ENCODE measurements at places on chromosomes 7 and 10.

DNA sequence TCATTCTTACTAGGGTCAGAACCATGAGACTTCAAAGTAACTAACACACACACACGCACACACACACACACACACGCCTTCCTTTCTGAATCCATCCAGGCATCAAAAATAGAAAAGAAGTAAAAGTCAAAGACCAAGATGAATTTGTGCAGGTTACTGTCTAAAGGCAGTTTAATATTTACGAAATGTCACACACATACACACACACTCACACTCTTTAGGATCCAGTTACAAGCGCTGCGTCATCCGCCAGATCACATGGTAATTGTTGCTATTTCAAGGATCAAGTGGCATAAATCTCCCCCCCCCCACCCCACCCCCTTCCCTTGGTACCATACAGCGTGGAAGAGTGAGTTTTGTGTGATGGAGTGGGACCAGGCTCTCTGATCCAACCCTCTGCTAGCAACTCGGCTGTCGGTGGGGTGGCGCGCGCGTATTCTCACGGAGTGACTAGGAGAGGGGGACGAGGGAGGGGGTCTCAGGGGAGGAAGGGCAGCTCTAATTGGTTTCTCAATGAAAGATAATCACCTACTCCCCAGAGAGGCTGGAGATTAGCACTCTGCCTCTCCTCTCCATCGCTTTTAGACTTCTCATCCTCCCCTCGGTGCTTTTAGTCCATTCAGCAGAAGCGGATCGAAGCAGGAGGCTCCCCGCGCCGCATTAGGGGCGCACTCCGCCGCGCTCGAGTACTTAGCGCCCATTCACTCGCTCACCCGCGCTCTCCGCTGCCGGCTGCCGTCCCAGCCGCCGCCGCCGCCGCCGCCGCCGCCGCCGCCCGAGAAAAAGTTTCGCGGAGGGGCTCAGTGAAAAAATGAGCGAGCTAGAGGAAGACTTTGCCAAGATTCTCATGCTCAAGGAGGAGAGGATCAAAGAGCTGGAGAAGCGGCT is 83.5 kb upstream of the PRKG1 start:
- DNase-seq: no peak

- no peak for DNase-seq
Observed at GRCh38 chr7:136018104-136018503, 40.9 kb upstream of the MTPN start.

DNA sequence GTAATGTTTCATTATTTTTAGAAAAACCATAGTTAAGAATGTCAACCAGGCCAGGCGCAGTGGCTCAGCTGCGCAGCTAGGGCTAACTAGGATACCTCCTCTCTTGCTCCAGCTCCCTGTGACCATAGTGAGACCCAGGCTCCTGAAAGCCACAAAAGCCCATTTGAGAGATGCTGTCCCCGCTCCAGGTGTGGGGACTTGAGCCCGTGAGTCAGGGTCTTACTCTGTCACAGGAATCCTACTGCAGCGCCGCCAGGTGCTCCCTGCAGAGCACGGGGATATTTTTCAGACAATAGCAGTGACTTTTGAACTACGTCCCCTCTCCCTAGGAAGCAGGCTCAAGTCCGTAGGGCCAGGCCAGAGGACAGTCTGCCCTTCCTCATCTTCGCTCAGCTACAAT is 75.6 kb upstream of the NRBF2 start:
- no peak for DNase-seq

DNA sequence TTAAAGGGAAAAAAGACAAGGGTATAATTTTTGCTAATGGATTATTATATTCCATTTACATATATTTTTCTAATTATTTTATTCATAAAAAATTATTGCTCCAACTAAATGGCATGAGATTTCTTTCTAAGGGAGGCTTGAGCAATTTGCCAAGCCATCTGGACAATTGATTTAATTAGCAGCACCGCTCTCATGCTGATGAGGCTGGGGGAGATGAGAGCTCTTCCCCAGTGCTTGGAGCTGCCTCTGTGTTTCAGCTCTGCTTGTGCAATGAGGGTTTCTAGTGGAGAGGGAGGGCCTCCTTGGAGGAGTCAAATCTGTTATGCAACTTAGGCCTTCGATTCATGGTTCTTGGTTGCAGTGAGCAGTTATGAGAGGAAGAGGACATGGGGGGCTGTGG is 574.3 kb downstream of the TCERG1L start:
- DNase-seq: no peak

DNA sequence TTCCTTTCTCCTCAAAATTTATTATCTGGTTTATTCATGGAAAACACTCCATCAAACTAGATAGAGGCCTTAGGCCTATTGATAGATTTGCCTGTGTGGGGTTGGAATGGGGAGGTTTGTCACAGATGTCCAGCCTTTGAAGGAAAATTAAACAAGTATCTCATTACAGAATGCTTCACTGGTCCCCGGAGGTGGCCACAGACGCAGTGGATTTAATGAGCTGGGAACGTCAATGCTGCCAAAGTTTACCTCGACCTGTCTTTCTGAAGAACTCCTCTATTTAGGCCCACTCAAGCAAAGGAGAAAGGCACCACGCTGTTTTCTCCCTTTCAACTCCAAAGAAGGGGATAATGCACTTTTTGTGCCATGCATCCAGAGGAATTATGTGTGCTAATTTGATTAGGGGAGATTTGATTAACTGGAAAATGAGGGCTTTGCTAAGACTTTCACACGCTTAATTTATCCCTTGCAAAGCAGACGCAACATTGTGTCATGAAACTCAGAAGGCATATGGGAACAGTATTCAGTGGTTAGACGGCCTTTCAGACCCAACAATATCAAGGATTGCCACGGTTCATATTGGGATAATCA is 558.8 kb upstream of the GALNT17 start:
- DNase-seq: peak; percentile 58

DNA sequence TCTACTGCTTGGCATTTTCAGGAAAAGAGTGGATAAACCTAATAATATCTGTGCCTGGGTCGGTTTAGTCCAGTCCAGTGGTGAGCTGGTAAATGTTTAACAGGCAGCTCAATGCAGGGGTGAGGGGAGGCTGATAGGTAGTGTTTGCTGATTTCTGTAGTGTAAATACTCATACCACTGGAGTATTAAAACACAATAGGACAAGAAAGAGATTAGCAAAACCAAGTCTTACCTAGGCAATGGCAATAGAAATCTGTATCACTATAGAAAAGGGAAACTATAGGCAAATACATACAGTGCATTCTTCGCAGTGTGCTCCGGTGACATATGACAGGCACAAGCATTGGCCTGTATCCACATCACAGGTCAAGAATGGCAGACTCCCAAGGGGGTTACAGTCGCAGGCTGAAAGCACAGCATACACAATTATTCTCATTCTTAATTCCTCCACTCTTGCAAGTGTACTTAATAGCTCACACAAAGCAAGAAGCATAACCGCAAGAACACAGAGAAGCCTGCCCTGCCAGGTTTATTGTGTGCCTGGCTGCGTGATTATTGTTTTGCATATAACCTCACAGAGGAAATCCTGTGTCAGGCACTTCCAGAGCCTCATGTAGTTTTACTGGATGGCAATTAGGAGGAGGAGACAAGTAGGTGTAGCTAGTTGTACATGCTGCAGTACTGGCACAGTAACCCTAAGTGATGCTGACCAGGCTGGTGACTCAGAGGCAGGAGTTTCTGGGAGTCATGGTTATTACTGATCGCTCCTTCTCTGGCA is 35.0 kb downstream of the LAMB4 start:
- no peak for DNase-seq

- no peak for DNase-seq
Observed at GRCh38 chr10:28800144-28800543, 122.8 kb downstream of the BAMBI start.

DNA sequence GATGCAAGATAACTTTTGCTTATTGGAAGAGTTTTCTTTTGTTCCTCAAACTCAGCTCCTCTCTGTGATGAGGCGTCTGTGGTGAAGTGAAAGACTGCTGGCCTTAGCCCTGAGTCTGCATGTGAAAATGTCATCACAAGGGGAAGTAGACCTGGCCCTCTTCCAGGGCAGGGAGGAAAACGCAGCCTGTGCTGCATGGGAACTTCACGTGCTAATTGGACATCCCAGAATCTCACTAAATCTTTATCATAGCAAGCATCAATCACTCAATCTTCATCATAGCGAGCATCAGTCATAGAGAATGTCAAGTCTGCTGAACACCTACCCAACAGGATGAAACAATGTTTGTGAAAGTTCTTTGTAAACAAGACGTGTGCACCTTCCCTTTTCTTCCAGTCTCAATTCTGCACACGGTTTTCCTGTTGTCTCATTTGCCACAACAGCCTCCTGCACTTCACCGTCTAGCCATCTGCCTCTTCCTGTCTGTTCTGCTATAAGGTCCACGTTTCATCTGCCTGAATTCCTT is 314.6 kb downstream of the FRMD4A start:
- DNase-seq: no peak

GRCh38 chr7:65444205-65444842 is 70.7 kb downstream of the ZNF92 start:
- DNase-seq: no peak

- DNase-seq: peak; percentile 93
Observed at GRCh38 chr7:124085179-124085578, 52.3 kb upstream of the TMEM229A start.

DNA sequence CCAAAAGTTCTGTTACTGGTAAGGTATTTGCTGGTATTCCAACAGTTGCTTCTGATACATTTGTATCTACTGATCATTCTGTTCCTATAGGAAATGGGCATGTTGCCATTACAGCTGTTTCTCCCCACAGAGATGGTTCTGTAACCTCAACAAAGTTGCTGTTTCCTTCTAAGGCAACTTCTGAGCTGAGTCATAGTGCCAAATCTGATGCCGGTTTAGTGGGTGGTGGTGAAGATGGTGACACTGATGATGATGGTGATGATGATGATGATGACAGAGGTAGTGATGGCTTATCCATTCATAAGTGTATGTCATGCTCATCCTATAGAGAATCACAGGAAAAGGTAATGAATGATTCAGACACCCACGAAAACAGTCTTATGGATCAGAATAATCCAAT is 131.0 kb downstream of the AASS start:
- DNase-seq: no peak

DNA sequence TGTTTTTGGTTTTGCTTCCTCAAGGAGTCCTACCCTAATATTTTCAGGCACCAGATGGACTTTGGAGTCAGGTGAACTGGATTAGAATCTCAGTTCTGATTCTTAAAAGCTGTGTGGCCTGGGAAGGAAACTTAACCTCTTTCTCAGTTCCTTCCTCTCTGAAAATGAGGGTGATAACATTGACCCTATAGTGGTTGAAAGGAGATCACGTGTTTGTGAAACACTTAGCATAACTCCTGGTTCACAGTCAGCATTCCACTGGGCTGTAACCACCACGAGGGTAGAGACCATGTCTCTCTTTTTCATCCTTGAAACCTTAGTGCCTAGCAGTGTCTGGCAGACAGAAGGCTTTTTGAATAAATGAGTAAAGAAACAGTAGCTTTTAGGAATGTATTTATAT is 16.7 kb downstream of the LSMEM1 start:
- no peak for DNase-seq

DNA sequence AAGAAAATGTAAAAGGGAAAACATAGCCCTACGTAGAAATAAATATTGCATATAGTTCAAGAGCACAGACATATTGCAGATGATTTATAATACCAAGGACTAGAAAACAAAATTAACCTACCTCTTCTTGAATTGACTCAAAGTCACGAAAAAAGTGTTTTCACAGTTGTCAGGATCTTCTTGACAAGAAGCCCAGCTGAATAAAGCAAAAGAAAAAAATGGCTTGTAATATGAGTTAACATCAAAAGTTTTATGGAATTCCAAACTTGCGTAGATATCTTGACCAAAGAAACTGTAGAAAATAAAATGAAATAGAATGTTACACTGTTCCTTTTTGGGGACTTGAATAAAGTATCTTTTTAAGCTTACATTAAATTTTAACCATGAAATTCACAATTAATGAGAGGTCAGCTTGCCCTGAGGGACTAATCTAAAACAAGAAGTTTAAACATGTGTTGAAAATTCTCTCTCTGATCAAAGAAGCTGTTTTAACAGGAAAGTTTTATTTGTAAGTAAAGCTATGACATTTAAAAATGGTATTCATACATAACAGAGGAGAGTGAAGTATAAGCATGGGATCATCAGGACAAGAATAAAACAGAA is 133.1 kb upstream of the SEMA3C start:
- DNase-seq: no peak

- no peak for DNase-seq
Observed at GRCh38 chr10:30587522-30588031, 42.0 kb downstream of the LYZL2 start.

DNA sequence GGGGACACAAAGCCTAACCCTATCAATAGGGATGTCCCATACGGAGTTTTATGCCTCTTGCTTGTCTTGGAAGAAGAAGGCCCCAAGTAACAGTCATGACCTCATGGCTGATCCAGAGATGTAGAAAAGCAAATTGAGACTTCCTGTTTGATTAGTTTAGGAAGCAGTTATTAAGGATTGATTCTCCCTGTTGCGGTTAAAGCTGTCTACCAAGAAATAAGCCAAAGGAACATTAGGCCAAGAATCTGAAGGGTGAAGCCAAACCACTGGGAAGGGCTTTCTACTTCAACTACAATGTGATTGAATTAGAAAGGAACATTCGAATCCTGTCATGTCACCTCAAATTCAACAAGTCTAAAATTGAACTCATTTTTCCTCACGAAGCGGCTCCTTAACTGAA is 60.5 kb upstream of the AGBL3 start:
- DNase-seq: no peak

DNA sequence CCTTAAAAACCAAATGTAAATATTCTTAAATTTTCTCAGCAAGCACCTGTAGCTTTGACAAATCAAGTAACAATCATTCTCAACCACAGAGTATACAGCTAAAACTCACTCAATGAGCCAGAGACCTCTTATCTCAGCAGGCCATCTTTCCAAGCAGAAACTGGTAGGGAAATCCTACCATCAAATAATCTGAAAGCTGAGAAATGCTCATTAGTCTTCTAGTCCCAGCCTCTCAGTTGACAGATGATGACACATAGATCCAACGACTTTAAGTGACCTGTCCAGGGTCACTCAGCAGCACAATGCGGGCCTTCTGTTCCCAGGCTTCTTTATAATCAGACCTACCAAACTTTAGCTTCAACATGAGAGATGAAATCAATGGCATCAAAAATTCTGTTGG is 184.6 kb downstream of the SGMS1 start:
- DNase-seq: no peak

DNA sequence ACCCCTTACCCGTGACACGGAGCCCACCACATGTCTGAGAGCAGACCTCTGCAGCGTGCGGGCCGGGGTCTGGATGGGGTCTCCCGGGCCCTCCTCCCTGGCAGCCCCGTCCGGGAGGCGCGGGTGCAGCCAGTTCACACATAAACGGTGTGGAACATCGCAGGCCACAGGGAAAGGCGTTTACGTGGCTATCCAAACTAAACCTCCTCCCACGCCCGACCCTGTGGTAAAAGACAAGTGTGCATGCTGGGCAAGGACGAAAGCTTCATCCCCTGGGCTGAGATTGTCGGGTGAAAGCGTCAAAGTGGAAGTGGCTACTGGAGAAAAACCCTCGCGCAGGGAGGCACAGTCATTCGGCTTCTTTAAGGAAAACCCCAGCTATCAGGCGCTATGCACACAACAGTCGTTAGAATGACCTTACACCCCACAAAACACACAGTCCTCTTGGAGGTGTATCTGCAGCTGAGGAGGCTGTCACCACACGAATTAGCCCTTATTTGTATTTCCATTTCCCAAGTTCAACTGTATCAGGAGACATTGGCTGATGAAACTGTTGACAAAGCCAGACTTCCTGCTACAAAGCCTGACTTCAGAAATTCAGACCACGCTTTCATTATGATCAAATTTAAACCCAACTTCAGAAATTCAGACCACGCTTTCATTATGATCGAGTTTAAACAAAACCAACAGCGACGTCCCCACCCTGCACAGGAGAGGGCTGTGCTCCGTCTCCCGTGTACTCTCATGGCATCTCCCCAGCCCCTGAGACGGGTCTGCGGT is 15.3 kb downstream of the GPER1 start:
- DNase-seq: no peak

All from NCI-H1694 (cell line).